Activated CD4-positive, alpha-beta T cell treated with anti-CD3 and anti-CD28 coated beads, Interleukin-10, Interleukin-2, amounts not matched to agents 100 ng/mL and 50 ng/mL, durations not matched to agents 16 hours and 8 hours (primary cell): ENCODE measurements at places on chromosomes 4 and X.

- no peak for DNase-seq
These were observed 3.6 kb upstream of the SLC9A6 start for GRCh38 chrX:135981668-135982067.

- DNase-seq: peak; percentile 43
These were observed 10.5 kb upstream of the PGM2 start for GRCh38 chr4:37816006-37816405.

- no peak for DNase-seq
These were observed 35.9 kb downstream of the ANTXR2 start for GRCh38 chr4:80036949-80037685.

GRCh38 chr4:176660561-176660960 lies 132.2 kb downstream of the VEGFC start:
- no peak for DNase-seq

DNA sequence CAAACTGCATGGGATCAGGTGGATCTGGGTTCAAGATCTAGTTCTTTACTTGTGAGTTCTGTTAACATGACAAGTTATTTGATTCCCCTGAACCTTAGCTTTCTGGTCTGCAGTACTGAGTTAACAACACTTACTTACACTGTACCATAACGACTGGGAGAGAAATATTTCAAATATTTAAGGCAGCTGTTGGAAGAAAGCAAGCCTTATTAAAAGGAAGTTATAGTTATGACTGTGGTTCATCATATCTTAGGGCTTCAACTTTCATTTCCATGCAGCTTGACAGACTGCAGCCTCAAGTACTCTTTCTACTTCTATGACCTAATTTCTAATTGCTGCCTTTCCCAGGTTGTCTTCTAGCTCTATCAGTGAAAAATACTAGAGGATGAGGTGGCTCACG lies 40.0 kb upstream of the PDGFRA start:
- DNase-seq: no peak

DNA sequence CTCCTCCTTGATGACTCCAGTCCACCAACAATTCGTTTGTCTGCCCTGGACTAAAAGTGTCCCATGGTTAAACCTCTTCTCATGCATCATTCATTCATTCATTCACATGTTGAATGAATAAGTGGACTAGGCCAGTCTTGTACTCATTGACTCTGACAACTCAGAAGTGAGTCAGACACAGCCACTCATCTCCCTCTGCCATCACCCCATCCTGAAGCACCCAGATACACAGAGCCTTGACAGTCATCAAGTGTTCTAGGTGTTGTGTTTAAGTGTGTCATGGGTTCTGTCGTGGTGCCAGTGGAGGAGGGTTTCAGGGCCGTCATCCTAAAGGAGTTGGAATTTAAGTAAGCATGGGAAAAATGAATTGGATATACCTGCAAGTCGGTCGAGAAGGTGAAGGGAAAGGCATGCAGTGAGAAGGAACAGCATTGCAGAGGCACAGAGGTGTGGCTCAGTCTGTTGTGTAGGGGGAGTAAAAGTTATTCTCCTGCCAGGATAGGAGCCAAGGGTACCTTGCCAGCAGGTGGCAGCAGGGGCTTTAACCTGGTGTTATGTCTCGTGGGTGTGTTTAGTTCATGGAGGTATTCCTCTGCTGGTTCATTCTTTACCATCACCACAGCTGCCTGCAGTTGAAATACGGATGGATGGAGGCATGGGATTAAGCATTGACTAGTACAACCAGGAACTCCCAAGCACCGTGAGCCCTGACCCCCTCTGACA lies 18.3 kb downstream of the MAGED2 start:
- no peak for DNase-seq

DNA sequence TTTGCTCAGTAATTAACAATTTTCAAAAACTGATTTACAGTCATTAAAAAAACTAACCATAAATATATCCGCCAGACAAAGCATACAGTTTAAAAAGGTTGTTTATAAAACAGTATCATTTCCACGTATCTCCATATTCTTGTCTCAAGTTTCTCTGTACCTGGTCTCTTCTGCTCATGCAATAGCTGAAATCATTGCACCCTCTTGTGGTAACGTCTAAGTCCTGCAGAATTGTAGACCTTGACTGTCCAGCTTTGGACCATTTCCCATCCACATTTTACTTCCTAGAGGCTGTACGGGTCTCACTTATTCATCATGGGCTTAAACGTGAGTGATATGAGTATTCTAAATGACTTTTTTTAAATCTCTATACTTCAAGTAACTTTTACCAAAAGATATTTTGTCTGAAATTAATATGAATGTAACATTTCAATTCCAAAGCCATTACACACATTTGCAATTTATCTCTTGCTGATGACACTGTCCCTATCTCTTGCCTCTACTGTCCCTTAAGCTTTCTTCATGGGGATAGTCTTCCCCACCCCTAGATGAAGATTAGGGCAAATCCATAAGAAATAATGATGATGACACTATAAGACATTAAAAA lies 118.5 kb downstream of the BTC start:
- peak; percentile 38 for DNase-seq

DNA sequence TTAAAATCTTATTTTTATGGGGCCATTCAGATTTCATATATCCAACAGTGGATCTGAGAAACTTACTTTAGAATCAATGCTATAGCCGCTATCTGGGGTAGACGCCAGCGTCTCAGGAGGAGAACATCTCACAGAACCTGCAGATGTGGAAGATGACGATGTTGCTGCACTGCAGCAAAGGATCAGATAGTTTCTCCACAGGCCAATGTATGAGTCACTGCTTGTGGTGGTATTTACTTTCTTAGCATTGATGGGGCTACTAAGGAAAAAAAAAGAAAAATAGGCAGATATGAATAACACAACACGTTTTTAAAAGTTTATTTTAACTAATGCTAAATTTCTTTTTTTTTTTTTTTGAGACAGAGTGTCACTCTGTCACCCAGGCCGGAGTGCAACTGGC lies 85.9 kb downstream of the ZAR1 start:
- no peak for DNase-seq

GRCh38 chr4:83340692-83341343 lies 6.2 kb upstream of the HPSE start:
- DNase-seq: peak; percentile 63

DNA sequence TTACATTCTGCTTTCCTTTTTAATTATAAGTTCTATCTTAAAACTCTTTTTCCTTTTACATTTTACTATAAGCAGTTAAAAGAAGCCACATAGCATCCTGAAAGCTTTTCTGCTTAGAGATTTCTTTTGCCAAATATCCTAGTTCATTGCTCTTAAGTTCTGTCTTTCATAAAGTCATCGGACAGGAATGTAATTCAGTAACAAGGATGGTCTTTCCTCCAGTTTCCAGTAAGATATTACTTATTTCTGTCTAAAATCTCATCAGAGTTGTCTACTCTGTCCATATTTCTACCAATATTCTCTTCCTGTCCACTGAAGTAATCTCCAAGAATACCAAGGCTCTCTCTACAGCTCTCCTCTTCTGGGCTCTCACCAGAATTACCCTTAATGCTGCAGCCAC lies 37.5 kb upstream of the ADH1C start:
- DNase-seq: no peak

- no peak for DNase-seq
These were observed 334.5 kb downstream of the GASK1B start for GRCh38 chr4:157838366-157838765.

GRCh38 chr4:137532869-137533236 lies 559 bp upstream of the PCDH18 start:
- no peak for DNase-seq

DNA sequence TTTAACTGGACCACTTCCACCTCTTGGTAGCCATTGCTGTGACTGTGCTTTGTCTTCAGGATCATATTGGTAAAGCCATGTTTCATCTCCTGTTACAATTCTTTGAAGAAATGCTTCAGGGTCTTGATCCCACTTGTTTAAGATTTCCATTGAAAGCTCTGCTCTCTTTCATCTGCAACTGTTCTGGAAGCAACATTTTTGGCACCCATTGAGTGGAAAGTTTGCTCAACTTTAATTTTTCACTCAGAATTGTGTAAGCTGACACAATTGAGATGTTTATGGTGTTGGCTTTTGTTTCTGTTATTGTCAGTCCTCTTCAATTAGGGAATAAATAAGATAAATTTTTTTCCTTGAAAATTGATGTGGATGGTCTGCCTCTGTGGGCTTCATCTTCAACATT lies 237.4 kb downstream of the MAPK10 start:
- DNase-seq: no peak
